ENCODE measurements at places on chromosomes 2 and 18.

GRCh38 chr2:111100087-111100764 lies 20.5 kb upstream of the BCL2L11 start:
- DNase-seq: no peak

DNA sequence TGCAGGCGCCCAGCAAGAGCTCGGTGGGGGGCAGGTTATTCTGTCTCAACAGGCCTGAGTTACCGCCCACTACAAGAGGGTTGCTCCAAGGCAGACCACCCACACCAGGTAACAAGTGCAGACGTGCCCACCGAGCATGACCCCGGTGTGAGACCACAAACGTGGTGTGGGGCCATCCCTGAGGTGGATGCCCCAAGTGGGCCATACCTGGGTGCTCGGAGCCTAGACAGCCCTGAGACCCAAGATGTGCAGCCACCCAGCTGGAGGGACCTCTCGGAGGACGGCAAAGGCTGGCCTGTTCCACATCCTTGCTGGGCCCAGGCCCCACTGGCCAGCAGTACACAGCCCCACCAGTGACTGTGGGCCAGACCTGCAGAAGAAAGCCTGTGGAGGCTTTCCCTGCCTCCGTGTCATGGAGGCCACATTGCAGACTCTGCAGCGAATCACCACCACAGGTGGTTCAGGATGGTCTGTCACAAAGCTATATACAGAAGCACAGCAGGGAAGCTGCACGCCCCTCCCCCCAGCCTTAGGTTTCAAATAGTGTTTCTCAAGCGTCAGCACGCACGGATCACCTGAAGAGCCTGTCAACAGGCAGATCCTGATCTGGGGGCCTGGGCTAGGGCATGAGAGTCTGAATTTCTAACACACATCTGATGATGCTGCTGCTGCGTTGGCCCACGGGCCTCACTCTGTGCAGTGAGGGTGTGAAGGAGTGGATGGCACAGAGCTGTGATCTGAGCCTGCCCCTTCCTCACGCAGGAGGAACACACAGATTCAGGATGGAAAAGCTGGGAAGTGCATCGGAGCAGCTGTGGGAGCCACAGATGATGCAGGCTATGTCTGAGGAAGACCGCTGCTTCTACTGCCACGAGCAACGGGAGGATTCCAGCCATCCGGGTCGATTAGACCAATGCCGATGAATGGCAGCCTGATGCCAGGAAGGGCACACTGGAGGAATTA lies 96.8 kb downstream of the UXS1 start:
- DNase-seq: peak; percentile 76

- DNase-seq: peak; percentile 72
Observed at GRCh38 chr2:126720638-126721037, 64.7 kb downstream of the GYPC start.

GRCh38 chr2:143401861-143402260 lies 272.6 kb downstream of the ARHGAP15 start:
- no peak for DNase-seq

GRCh38 chr18:22174341-22175145 lies 5.2 kb downstream of the GATA6 start:
- DNase-seq: no peak

GRCh38 chr2:40160751-40161218 lies 291.1 kb downstream of the SLC8A1 start:
- no peak for DNase-seq

- no peak for DNase-seq
Observed at GRCh38 chr18:49546278-49546677, 15.6 kb upstream of the LIPG start.

GRCh38 chr2:84631047-84631446 lies 114.7 kb downstream of the DNAH6 start:
- no peak for DNase-seq

DNA sequence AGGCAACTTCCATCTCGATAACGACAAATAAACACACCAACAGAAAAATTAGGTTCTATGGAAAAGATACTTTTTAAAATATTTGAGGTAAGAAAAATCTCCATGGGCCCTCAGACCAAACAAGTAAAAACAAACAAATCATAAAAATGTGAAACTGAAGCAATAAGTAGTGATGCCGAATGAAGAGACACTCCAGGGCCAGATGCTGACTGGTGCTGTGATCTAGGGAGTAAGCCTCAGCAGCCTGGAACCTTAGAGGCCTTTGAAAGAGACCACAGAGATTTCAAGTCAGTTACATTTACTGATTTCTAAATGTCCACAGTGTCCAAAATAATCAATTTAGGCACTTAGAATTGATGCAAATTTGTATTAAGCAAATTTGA lies 1144.7 kb downstream of the CNTNAP5 start:
- DNase-seq: no peak

DNA sequence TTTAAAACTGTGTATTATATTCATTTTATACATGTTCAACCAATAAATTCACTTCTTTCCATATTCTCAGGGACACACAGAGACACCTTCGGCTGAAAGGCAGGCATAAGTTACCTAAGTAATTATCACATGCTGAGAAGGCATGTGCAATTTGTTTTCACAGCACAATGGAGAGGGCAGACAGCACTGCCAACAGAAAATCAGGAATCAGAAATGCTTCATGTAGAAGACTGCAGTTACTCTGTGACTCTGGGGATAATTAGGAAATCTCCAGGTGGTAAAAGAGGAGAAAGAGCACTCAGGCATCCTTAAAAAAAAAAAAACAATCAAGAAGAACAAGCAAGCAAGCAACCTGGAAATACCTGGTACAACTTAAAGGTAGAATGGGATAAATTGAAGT lies 49.3 kb downstream of the DSEL start:
- no peak for DNase-seq

GRCh38 chr2:65706411-65706810 lies 274.0 kb upstream of the SPRED2 start:
- no peak for DNase-seq

GRCh38 chr2:80114812-80115211 lies 189.7 kb downstream of the LRRTM1 start:
- no peak for DNase-seq

DNA sequence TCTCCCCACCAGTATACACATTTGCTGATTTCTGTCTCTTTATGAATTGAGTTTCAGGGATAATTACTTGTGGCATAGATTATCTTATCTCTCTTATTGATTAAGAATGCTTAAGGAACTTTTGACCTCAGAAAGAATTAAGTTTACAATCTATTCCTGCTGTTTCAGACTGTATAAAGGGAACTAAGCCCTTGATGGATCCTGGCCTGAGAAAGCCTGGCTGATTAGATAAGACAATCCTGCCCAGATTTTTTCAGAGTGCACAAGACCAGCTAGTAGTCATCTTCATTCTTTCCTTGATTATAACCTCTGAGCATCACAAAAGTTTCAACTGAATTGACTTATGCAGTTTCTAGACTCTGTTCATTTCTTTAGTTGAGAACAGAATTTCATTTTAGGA lies 22.7 kb upstream of the TFPI start:
- DNase-seq: no peak

DNA sequence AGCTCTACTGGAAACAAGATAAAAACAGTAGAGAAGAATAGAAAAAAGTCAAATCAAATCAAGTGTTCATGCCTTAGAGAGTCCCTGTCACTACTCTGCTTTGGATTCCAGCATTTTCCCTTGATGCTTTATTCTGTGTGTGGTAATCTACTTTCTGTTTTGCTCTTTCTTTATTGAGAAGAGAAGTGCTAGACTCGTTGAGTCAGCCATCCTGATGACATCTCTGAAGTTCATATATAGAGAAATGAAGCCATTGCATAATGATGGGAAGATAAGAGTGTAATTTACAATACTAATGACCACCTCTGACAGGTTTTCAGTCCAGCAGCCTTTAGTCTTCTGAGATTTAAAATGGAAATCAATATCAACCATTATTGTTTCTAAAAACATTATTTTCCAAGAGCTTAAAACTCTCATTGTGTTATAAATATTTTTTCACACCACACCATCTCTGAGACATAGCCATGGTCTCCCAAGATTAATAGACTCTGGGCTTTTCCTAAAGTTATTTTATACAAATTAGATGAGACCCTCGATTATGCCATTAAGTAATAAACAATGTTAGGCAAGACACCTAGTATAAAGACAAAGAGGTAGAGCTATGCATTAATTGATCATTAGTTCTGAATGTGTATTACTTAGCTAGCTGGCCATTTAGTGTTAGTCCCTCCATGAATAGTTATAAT lies 679.0 kb upstream of the ACVR2A start:
- DNase-seq: no peak

- peak; percentile 89 for DNase-seq
Observed at GRCh38 chr2:79512442-79513401, at the start of gene CTNNA2. Gene CTNNA2, plus strand, starts transcription at chr2:79513051.

DNA sequence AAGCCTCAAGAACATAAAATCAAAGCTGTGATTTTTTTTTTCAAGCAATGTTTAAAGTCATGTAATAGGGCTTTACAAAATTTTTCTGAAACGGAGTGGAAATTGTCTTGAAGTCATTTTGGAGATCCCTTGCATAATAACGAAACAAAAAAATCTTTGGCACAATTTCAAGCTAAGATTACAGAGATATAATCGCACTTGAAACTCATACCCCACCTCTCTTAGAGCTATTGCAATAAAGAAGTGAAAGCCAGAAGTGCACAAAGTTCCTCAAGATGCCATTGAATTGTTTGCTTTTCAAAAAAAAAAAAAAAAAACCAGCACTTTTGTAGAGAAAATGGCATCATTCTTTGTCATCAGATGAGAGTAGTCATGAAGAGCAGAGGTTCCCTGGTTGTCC lies 152.3 kb downstream of the PAX3 start:
- no peak for DNase-seq

DNA sequence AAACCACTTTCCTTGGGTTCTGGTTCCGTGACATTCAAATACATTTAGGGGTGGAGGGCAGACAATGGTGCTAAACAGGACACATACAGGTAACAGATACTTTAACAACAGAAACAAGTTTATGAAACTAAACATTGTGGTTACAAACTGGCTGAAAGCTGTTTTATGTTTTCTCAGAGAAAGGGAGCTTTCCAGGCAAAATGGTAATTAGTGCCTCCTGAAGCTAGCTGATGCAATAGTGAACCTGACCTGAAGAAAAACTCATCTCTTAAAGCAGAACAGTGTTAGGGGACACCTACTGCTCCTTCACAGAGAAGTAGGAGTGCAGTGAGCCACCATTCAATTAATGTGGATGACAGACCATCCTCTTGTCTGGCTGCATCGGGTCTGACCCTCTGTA lies 138.9 kb downstream of the CCDC148 start:
- DNase-seq: no peak

GRCh38 chr2:206456078-206456754 lies 12.9 kb downstream of the ADAM23 start:
- DNase-seq: no peak

DNA sequence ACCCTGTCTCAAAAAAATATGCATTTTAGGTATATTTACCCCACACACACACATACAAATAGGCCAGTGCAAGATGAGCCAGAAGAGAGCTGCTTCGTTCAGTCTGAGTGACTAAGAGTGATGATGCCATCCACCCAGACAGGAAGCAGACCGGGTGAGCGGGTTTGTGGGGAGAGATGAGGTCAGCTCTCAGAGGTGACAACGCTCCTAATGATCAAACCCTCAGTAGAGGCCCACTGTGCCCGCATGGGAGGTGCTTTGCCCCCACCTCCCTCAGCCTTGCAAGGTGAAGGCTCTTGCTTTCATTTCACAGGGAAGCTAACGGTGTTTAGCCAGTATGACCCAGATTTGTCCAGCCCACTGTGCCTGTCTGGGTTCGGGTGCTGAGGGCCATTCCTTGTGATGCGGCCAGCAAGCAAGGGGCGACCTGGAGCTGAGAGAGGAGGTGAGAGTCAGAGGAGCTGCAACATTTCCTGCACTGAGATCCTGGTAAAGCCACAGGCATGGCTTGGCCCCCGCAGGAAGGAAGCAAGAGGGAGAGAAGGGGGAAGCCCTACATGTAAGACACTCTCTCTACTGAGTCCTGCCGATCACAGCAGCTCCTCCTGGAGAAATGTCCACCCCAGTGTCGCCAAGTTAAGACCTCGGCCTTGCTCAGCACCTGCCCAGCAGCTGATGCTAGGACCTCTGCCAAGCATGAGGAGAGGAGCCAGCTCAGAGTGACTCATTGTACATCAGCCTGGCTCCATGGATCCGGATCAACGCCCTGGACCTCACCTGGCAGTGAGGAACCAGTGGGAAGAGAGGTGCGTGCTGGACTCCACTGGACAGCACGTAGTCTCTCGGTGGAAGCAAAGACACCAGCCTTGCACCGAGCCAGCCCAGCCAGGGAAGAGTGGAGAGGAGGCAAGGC lies 37.0 kb downstream of the NIFK start:
- no peak for DNase-seq

DNA sequence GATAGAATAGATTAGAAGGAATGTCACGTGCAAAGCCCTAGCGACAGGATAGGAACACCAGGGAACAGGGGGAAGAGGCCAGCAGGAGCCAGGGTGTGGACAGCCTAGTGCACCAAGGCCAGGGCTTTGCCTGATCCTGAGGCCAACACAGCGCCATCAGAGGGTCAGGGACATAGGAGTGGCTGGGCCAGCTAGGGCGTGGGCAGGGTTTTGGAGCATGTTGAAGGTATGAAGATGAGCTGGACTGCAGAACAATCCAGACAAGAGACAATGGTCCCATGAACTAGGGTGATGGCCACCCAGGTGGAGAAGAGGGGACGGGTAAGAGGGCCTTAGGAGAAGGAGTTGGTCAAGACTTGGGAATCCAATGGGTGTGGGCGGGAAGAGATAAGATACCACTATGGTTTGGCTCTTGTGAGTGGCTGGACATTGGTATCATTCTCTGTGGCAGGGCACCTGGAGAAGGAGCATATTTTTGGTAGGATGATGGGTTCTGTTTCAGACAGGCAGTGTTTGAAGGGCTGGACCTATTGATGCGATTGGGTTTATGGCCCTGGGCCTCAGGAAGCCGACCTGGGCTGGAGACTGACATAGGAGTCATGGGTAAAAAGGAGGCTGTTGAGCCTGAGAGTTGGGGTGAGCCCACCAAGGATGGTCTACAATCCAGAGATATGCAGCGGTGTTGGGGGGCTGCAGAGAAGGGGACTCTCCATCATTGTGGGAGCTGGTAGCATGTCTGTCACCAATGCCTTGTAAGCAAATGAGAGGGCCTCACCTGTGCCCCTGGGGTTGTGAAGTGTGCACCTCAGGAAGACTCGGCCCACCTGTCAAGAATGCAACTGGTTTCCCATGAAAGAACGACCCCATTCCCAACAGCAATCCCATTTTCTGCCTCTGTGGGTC lies 2.0 kb upstream of the HS1BP3 start:
- DNase-seq: no peak

- DNase-seq: no peak
Observed at GRCh38 chr2:77185052-77185451, 337.1 kb downstream of the LRRTM4 start.
